Smooth muscle cell of the brain vasculature (primary cell): ENCODE measurements at places on chromosomes 4 and X.

DNA sequence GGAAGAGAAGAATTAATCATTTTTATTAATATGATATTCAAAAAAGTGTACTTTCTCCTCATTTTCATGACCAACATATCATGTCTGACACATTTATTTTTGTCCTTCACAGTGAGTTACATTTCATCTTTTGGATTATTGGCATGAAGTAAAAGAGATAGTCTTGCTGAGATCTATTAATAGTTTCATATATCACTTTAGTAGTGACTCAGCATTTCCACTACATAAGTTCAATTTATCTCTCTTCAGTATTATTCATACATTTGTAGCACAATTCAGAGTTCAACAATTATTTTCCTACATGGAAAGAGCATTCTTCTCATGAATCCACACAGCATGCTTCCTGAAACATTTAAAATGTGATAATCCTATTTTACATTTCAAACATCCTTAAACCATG, 1461.1 kb downstream of the TECRL start:
- no peak for DNase-seq

DNA sequence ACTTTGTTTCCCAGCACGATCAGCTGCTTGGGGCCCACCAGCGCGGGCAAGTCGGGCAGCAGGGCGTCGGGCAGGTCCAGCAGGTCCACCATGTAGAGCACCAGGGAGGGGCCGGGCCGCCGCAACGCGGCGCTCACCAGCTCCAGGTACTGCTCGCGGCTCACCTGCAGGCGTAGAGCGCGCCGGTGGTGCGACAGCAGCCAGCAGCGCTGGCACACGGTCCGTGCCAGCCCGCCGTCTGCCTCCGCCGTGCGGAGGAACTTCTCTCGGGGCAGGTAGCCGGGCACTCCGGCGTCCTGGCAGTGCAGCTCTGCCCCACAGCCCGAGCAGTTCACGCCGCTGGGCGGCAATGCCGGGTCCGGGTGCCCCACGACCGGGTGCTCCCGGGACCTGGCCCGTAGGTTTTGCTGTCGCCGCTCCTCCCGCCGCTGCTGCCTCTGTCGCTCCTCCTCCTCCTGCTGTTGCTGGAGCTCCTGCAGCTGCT, 527 bp downstream of the NOA1 start:
- DNase-seq: no peak

DNA sequence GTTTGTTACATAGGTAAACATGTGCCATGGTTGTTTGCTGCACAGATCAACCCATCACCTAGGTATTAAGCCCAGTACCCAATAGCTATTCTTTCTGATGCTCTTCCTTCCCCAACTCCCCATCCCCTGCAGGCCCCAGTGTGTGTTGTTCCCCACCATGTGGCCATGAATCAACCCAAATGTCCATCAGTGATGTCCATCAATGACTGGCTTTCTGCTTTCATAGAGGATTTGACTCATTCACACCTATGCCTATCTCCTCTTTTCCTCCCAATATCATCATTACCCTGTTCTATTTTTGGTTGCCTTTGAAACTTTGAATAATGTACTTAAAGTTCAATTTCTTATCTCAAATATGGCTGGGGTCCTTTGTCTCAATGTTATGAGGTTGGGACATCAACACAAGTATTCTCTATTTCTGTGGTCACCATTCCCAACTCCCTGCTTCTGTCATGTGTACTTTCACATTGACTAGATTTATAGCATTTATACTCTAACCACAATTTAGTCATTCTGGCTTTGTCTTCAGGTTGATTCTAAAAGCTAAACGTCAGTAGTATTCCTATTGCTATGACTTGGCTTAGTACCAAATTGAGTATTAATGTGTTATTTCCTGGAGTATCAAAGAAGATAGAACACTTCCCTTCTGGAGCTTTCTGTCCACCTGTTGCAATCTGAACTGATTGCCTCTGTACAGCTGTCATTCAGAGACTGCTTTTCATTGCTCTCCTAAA, 107.2 kb downstream of the TAB3 start:
- DNase-seq: no peak

DNA sequence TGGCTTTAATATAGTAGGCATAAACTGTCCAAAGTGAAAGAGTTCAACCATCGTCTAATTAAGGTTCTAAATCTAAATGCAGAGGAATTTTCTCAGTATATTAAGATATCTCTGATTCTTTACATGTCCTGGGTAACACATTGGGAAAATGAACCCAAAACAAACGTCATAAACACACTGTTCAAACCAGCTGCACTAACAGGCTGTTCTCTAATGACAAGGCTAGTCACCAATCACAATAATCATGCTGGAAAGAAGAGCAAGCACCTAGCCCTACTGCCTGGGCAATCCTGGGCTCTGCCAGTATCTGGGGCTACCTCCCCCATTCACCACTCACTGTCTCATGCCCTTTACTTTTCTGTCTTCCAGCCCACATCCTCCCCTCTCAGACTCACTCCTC, 107.9 kb downstream of the EFHC2 start:
- no peak for DNase-seq

- DNase-seq: no peak
These were observed 63.7 kb downstream of the COL25A1 start for GRCh38 chr4:109238746-109239145.

DNA sequence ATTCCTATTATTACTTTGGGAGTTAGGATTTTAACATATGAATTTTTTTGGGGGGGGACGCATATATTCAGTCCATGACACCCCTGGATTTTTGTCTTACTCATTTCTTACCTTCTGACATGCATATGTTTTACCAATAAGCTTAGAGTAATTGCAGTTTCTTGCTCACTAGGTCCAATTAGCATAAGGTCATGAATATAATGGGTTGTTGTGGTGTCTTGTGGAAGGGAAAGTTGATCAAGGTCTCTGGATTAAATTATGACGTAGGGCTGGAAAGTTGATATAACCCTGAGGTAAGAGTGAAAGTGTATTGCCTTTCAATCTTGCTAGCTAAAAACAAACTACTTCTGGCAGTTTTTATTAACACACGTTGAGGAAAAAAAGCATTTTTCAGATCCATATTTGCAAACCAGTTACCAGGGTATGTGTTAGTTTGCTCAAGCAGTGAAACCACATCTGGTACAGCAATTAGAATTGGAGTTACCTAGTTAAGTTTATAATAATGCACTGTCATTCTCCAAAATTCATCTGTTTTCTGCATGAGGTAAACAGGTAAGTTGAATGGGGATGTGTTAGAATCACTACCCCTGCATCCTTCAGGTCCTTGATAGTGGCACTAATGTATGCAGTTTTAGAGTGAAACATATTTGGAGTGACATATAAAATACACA, 32.0 kb downstream of the STIM2 start:
- no peak for DNase-seq

DNA sequence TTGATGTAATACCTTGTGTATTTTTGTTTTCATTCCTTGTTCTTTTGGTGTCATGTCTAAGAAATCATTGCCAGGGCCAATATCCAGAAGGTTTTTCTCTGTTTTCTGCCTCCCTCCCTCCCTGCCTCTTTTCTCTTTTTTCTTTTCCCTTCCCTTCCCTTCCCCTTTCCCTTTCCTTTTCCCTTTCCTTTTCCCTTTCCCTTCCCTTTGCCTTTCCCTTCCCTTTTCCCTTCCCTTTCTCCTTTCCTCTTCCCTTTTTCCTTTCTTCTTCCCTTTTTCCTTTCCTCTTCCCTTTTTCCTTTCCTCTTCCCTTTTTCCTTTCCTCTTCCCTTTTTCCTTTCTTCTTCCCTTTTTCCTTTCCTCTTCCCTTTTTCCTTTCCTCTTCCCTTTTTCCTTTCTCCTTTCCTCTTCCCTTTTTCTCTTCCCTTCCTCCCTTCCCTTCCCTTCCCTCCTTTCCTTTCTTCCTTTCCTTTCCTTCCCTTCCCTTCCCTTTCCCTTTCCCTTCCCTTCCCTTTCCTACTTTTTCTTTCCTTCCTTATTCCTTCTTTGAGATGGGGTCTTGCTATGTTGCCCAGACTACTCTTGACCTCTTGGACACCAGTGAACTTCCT, 646.1 kb downstream of the RAPGEF2 start:
- no peak for DNase-seq

DNA sequence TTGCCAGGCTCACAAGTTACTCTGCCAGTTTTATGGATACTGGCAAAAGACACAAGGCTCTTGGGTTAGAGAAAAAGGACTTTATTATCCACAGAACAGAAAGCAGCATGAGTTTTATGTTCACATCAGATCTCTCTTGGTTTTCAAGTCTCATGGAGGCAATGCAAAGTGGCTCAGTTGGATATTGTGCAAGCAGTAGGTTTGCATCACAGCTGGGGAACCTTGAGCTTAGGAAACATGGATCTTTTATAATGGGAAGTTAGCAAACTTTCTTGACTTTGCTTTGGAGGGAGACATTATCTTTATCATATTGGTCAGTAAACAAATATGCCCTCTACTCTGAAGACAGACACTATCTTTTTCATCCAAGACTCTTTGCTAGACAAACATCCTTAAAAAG, 109.2 kb upstream of the GRPR start:
- no peak for DNase-seq

DNA sequence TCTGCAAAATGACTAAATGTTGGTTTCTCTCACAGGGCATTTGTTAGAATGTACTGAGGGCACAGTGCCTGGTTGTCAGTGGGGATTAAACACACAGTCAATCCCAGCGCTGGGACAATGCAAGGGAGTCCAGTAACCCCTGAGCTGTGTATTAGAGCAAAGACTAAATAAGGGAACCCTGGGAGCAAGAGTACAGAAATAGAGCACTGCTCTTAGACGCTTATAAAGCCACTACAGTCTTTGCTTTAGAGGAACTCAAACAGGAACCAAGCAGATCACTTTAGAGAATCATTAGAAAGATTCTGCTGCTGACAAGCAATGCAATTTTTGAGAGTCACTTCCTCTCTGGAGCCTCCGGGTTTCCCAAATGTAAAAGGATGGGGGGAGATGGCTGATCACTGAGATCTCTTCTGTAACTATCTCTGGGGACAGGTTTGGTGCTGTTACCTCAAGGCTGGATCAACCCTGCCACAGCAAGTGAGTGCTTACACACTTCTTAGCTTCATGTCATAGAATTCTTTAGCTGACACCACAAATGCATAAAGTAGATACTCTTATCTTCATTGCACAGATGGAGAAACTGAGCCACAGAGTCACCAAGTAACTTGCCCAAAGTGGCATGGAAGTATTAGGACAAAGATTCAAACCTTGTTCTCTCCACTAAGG, 137.8 kb upstream of the CPEB2 start:
- no peak for DNase-seq

GRCh38 chr4:155405059-155405458, 28.3 kb upstream of the MAP9 start:
- DNase-seq: no peak

GRCh38 chr4:153651587-153651986, 32.5 kb upstream of the TLR2 start:
- DNase-seq: no peak

GRCh38 chr4:150155391-150155790, 77.1 kb downstream of the DCLK2 start:
- no peak for DNase-seq

DNA sequence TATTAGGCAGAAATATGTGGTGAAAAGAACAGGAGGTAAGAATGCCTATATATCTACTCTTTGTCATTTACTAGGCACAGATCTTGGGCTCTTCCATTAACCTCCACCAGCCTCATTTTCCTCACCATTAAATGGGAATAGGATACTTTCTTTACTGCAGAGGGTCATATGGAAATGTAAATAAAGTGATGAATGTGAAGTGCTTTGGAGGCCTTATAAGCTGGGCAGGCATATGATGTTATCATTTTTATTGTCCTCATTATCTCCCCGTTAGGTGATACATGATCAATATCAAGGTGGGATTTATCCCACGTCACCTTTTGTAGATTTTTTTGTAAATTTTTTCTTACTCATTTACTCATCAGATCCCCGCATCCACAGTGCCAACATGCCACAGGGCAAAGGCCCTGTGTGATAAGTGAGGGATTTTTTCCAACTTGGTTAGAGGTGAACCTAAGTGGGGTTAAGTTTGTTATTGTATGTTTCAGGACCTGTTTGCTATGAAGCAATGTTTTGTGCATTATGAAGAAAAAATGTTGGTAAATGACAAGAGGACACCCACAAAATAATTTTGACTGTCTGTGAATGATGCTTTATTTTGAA, 107.8 kb downstream of the SLC4A4 start:
- DNase-seq: no peak

- no peak for DNase-seq
These were observed 2.2 kb upstream of the VGLL1 start for GRCh38 chrX:136529795-136530194.

DNA sequence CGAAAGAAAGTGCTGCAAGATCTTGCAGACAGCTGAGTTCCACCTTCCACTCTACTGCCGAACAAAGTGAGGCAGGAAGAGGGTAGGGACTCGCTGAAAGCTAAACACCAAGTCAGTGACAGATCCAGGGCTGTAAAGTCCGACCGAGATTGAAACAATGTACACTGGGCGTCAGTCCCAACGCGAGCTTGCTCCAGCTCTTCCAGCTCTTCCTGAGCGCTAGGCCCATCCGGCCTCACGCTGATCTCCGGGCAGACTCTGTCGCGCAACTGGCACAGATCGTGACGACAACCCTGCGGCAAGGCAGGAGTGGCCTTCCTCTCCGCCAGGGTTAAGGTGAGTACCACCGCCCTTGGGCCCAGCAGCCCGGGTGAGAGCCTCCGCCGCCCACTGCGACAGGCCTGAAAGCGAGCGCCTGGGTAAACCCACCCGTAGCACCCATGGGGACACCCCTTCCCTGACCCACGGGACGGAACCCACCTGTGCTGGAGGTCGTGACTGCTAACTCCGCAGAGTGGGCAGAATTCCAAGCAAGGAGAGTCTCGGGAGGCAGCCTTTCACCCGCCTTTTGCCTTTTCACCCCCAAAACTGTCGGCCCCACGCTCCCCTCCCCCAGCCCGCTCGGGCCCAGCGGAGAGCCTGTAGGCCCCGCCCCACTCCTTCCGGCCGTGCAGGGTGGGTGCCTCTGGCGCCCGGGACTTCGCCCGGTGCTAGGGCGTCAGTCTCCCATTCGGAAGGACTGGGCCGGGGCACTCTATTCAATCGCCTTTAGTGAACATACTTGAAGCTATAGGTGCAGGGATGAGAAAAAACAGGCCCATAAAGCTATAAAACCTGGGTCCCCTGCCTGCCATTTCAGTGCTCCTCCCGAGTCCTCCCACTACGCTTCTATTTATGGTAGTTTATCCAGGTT, at the start of gene TMLHE:
TSS of gene TMLHE (minus strand) at position 641 of the 913 bp plus-strand sequence. CDS start 67,676 bp downstream, outside the sequence.
- DNase-seq: peak; percentile 18

GRCh38 chr4:140053185-140053584, 100.8 kb downstream of the MAML3 start:
- DNase-seq: no peak

DNA sequence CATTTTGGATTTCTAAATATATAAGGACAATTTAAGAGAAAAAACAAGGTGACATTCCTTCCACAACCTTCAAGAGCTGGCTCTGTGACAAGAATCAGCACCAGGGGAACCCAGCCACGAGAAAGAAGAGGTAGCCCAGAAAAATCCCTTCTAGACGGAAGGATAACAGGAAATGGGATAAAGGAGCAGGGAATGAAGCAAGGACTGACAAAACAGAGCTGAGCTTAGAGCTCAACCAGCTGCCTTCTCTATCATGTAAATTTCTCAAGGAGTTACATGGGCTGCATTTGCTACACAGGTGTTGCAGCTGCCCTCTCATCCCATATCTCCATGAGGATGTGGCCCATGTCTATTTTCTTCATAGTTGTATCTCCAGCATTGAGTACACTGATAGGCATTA, 154.2 kb upstream of the PRDX4 start:
- no peak for DNase-seq
